ENCODE measurements at places on chromosomes 13 and 19.

GRCh38 chr19:40609561-40610395 is 8.6 kb downstream of the LTBP4 start:
- DNase-seq = peak; percentile 88

DNA sequence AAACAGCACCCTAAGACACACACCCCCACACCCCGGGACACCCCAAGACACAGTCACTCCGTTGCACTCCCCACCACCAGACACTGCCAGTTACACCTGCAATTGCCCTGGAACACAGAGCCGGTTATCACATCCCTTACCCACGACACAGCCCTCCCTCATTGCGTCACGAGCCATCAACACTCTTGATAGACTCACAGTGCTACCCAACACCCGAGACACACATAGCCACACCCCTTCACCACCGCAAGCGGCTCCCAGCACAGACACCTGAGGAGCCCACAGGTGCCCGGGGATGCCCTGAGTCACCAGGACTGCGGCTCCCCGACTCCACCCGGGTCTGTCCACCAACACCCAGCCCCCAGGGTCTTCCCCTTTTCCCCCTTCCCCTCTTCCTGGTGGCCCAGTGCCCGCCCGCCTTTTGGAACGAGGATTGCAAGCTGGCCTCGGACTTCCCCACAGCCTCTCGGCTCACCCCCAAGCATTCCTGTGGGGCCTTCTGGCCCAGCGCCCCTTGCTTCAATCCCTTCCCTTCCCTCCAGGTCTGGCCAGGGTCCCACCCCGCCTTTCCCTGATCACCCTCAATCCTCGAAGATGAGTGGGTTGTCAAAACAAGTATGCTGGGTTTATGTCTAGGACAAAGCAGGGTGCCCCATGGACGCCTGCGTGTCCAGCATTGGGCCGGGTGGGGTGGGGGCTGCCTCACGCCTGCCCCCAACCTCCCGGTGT is 1.7 kb upstream of the PTGER1 start:
- DNase-seq = no peak

- DNase-seq = no peak
Observed at GRCh38 chr19:12764698-12765097, 10.7 kb downstream of the HOOK2 start.

GRCh38 chr19:48274938-48275337 is 5.1 kb downstream of the ZNF114 start:
- no peak for DNase-seq

- DNase-seq = no peak
Observed at GRCh38 chr19:55552206-55552605, 6.9 kb upstream of the SBK3 start.

- no peak for DNase-seq
Observed at GRCh38 chr19:12913011-12913561, 6.0 kb downstream of the SYCE2 start.

DNA sequence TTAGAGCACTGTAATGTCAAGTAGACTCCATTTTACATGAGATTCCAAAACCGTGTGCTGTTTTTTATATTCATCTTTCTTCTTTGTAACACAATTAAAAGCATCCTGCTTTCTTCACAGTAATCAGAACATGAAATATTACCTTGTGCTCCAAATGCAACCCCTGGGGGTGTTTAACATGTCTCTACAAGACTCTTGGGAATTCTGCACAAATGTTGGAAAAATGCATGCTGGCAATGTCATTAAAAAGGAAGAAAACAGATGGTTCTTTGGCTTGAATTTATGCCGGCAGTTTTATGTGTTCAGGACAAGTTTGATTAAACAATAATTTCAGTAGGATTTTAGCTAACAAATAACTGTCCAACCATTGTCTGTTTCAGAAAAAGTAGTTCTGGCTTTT is 159.1 kb downstream of the LIG4 start:
- DNase-seq = no peak

- no peak for DNase-seq
Observed at GRCh38 chr13:114097893-114098688, 34.3 kb downstream of the RASA3 start.

GRCh38 chr13:34810996-34811395 is 131.1 kb upstream of the NBEA start:
- no peak for DNase-seq

DNA sequence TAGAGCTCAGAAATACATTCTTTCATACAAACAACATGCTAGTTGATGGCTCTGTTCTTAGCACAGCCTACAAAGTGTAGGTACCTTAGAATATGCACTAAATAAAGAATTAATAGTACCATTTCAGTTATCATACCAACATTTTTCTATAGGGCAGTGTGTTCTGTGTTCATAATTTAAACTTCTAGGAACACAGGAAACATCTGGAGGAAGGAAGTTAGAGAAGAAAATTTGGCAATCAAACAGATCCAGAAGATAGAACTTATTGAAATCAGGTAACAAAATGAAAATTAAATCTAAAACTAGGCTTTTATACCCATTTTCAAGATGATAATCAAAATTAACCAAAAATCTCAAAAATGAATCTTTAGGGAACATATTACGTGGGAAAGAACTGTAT is 527.5 kb downstream of the DCT start:
- no peak for DNase-seq

GRCh38 chr19:43765109-43765876 is 10.5 kb upstream of the SMG9 start:
- DNase-seq = peak; percentile 78

GRCh38 chr19:16566161-16566560 is 6.1 kb downstream of the SLC35E1 start:
- DNase-seq = peak; percentile 57

DNA sequence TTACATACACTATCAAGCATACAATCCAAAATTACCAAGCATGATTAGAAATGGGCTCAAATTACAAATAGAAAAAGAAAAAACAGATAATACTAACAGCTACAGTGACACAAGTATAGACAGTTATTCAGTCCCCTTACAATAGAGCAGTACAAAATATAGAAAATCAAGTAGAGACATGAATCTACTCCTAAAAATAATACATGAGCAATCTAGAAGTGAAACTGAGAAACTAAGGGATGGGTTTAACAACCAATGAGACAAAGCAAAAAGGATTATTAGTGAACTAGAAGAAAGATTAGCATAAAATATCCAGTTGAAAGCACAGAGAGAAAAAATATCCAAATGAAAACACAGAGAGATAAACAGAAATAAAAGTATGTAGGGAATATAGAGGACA is 426.7 kb downstream of the TBC1D4 start:
- no peak for DNase-seq

DNA sequence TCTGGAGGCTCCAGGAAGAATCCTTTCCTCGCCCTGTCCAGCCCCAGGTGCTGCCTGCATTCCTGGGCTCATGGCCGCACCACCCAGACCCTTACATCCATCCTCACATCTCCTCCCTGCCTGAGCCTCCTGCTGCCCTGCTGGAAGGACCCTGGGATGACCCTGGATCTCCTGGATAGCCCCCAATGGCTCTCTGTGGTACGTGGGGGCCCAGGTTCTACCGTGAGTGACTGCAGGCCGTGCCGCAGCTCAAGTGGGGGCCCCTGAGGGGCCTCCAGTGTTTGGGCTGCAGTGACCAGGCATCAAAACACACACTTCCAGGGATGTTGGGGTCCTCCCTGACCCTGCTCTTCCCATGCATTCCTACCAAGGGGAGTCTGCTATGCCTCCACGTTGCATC is 8.3 kb upstream of the MCF2L start:
- no peak for DNase-seq

- no peak for DNase-seq
Observed at GRCh38 chr13:114119196-114119595, 13.2 kb downstream of the RASA3 start.

GRCh38 chr19:30593356-30593755 is 221.2 kb downstream of the ZNF536 start:
- DNase-seq = no peak

DNA sequence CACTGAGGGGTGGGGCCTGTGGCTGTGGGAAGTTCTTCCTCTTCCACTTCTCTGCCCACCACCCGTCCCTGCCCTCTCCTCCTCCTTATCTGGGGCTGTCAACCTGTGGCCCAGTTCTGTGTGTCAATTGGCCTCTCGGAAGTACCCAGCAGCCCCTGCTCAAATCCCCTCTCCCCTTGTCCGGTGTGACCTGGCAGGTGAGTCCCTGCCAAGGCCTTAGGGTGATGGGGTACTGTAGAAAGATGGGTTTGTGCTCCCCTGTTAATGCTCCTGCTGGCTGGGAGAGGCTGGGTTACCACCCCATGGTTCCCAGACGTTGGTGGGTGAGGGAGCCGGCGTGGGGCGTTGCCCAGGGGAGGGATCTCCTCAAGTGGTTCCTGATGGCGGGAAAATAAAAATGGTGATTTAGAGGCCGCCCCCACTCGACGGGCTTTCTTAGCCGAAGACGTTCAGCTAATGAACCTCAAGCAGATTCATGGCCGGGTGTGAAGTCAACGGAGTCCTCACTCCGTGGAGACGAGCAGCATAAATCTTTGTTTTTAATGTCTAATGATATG is 141.2 kb downstream of the URI1 start:
- no peak for DNase-seq

GRCh38 chr19:17794731-17795494 is at the start of gene B3GNT3:
B3GNT3 (plus strand) TSS chr19:17795138; CDS start chr19:17807808, 12,670 bp downstream.
- no peak for DNase-seq

GRCh38 chr19:1103132-1103707 is 574 bp upstream of the GPX4 start:
- no peak for DNase-seq

GRCh38 chr19:48452289-48453190 is 2.8 kb upstream of the KCNJ14 start:
- no peak for DNase-seq

DNA sequence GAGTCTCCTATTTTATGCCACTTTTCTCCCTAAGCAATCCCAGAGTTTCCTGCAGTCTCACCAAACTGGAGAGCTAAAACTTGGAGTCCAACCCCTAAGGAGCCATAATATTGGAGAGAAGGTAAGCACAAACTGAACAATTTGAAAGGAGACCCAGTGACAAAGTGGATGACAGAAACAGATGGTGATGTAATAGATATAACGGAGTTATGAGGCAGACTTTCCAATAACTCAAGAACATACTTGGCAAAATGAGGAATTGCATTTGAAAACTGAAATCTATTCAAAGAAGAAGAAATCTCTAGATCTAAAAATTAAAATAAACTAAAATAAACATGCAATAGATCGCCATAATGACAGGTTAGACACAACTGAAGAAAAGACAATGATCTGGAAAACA is 200.9 kb upstream of the MIR17HG start:
- no peak for DNase-seq

- DNase-seq = no peak
Observed at GRCh38 chr19:40144947-40145748, 46.1 kb upstream of the MAP3K10 start.

DNA sequence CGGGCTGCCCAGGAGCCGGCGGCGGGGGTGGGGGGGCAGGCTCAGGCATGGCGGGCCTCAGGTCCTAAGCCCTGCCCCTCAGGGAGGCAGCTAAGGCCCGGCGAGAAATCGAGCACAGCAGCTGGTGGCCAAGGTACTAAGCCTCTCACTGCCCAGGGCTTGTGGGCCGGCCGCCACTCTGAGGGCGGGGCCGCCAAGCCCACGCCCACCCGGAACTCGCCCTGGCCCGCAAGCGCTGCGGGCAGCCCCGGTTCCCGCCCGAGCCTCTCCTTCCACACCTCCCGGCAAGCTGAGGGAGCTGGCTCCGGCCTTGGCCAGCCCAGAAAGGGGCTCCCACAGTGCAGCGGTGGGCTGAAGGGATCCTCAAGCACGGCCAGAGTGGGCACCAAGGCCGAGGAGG is 33.1 kb downstream of the PCDH8 start:
- no peak for DNase-seq

DNA sequence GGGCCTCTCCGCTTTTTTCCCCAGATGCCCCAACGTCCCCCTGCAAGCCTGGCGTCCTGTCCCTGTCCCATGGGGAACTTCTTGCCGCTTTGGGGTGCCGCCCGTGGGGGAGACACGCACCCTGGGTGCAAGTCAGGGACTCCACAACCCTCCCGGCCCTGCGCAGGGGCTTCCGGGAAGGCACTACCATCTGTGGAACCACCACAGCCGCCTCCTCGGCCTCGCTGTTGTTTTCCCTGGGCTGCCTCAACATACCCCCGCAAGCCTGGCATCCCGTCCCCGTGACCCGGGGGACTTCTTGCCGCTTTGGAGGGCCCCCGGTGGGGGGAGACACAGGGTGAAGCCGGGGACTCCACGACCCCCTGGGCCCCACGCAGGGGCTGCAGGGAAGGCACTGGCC is 238.4 kb downstream of the TUBA3C start:
- DNase-seq = no peak

DNA sequence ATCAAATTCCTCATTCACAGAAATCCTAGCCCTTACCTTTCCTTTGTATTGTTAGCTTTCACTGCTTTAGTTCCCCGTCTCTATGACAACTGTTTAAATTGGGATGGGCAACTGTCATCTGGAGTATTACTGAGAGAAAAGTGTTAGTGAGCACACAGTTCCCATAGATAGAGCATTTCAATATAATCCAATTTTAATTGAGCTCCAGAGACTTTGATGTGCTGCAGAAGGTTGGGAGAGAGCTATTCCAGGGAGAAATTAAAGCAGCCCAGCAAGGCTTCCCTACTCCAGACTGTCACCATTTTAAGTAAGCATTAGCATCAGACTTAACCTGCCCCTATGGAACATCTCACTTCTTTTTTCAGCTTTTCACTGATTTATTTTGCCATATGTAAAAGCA is 55.0 kb upstream of the MAB21L1 start:
- DNase-seq = no peak

- DNase-seq = no peak
Observed at GRCh38 chr13:75355609-75356008, 126.4 kb downstream of the TBC1D4 start.

DNA sequence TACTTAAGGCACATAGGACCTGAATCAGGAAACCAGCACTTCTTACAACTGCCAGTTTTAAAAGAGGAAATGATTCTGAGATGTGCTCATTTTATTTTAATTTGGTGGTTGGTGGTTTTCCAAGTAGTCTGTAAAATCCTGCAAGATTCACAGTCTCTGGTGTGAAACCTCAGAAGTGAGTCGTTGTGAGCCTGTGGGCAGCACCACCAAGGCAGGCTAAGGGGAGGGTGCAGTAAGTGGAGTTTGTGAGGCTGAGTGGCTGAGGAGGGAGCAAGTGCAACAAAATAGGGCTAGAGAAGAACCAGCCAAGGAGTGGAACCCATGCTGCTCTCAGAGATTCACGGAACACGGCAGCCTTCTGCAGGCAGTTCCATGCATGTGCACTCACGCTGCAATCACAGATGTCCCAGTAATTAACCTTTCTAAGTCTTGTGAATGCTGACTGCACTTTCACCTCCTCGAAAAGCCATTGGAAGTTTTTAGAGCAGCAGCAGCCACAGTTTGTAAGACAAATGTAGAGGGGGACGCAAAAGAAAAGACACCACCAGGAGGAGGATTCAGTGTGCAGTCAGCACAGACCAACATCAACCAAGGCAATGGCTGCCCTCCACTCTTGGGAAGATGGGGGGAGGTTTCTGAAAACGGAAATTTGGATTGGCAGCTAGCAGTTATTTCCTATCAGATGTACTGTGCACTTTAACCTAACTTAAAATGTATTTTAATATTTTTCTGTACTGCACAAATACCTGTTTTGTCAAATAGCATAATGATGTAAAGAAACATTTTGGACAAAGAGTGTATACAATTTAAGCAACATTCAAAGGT is 44.9 kb downstream of the ESD start:
- peak; percentile 48 for DNase-seq
